ENCODE measurements at places on chromosomes 1 and 21. TPM values are rescaled to one million over a fixed set of nuclear protein-coding genes. Genes with fewer than 3 reads are reported as not detected.

The SOX13 gene
- total RNA-seq: 94.4 TPM

The PDC gene
- not detected for total RNA-seq

The IFNGR2 gene
- 46.1 TPM for total RNA-seq

The PRRX1 gene
- not detected for total RNA-seq

All from H7 (cell line).